Bladder microvascular endothelial cell (primary cell): ENCODE measurements at places on chromosomes 1 and 21. TPM values are rescaled to one million over a fixed set of nuclear protein-coding genes. Genes with fewer than 3 reads are reported as not detected.

The ATP13A2 gene
- total RNA-seq: 51.5 and 152 TPM in 2 replicates

The EMC1 gene
- 34.5 and 76.8 TPM in 2 replicates for total RNA-seq

The KCNK2 gene
- not detected in 2 replicates for total RNA-seq

The MARK1 gene
- 0.32 and 4.3 TPM in 2 replicates for total RNA-seq
